ENCODE measurements at places on chromosomes 5 and 9.
A peak's percentile ranks its signal among the peaks of the same experiment; 100 is the strongest.

DNA sequence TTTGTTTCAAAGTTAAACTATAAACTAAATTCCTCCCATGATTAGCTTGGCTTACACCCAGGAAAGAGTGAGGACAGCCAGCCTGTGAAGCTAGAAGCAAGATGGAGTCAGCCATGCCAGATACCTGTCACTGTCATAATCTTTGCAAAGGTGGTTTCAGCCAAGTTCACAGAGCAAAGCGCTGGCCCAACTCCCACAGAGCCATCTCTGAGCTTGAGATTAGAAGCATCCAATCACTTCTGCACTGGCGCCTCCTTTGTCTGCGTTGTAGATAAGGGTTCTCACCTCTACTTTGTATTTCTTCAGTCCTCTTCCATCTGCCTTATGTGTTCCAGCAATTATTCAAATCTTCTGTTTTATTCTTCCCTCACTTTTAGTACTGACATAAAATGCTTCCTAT lies 119.4 kb upstream of the ACO1 start:
- DNase-seq = no peak

DNA sequence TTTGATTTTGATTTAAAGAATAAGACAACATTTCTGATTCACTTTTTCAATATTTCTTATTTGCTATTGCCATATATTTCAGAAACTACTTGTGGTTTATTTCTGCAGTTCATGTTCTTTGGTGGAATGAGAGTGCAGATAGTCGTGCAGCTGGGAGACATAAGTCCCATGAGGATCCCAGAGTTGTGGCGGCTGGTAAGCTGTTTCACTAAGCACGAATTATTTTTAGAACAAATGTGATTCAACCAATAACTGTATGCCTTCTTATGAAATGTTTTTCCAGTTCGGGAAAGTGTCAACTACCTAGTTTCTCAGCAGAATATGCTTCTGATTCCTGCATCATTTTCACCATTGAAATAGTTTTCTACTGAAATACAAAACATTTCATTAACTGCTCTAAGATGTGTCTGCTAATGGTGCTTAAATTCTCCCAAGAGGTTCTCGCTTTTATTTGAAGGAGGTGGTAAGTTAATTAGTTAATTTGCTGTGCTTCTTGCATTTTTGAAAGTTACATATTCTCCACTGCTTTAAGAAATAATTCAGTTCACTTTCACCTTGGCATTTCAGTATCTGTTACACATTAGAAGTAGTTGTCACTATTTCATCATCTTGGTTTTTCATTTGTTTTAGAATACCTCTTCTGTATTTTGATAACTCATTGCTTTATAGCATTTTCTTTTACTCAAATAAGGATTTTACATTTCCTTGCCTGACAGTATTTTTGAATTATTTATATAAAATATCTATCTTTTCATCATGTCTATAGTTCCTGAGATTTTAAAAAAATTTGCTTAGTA lies 9.0 kb downstream of the NIPSNAP3B start:
- DNase-seq = no peak

GRCh38 chr9:11144746-11145145 lies 531.9 kb upstream of the PTPRD start:
- DNase-seq = no peak

- DNase-seq = peak; percentile 13
These were observed 84.4 kb upstream of the RARS1 start for GRCh38 chr5:168401880-168402279.

DNA sequence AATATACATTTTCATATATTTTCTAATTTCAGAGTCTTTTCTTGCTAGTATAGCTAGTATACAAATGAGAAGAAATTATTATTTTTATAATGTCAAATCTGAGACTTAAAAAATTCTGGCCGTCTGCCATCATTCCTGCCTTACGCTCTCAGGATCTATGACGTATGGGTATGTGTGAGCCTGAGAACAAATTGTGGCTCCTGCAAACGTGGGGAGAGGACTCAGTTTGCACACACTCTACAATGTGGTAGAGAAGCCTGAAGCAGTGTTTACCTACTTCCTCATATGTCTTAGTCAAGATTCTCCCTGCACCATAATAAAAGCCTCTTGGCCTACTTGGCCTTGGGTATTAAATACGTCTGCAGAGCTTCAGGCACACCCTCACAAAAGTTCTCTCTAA lies 825.4 kb downstream of the SEMA5A start:
- DNase-seq = no peak

DNA sequence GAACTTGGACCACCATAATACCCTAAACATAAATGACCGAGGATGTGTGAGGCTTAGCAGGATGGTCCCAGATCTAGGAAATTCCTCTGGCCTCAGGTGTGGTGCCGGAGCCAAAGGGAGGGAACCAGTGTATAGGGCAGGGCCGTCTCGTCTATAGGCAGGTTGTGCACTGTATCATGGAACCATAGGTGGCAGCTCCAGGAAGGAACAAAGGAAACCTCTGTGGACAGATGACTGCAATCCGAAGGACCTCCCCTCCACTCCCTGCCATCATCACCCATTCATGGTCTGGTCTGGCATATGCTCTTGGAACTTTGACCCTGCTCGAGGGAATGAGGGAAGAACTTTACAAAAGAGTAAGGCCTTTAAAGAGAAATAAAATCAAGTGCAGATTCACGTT lies 2.9 kb upstream of the MACIR start:
- DNase-seq = no peak

- no peak for DNase-seq
These were observed 437.7 kb downstream of the SEMA5A start for GRCh38 chr5:9108162-9108561.

DNA sequence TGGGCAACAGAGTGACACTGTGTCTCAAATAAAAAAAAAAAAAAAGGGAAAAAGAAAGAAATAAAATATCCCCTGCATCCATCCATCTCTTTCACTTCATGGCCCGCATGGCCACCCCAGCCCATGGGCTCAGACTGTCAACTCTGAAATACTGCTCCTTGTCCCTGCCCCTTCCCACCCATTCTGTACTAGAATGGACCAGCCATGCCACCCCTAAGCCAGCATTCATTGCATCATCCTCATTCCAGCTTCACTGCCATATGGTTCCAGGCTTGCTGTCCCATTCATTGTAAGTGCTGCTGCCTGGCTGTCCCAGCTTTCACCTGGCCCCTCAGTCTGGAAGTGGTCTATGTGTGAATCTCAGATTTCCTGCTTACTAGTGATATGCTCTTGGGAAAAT lies 46.2 kb downstream of the SPRY4 start:
- DNase-seq = no peak

GRCh38 chr9:123377211-123377971 lies 21.4 kb downstream of the CRB2 start:
- DNase-seq = no peak

GRCh38 chr9:529731-530130 lies 311.8 kb upstream of the DMRT1 start:
- DNase-seq = no peak

- DNase-seq = no peak
These were observed 251.4 kb upstream of the TRIM32 start for GRCh38 chr9:116435706-116436105.

DNA sequence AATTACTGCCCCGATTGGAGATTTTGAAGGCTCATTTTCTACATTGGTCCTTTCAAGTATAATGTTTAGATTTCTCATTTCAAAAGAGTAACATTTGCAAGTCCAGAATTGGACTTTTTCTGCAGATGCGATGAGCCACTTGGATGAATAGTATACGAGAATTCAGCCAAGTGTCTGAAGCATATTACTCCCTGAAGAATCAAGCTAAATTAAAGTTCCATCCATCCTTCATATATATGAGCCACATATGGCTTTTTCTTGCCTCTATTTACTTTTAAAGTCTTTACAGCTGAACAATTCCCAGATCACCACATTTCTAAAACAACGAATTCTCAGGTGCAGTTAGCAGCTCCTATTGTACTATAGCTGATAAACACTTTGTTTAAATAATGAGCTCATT lies 288.7 kb downstream of the CEMIP2 start:
- DNase-seq = no peak

- no peak for DNase-seq
These were observed 325.2 kb downstream of the CETN3 start for GRCh38 chr5:90084342-90084741.

DNA sequence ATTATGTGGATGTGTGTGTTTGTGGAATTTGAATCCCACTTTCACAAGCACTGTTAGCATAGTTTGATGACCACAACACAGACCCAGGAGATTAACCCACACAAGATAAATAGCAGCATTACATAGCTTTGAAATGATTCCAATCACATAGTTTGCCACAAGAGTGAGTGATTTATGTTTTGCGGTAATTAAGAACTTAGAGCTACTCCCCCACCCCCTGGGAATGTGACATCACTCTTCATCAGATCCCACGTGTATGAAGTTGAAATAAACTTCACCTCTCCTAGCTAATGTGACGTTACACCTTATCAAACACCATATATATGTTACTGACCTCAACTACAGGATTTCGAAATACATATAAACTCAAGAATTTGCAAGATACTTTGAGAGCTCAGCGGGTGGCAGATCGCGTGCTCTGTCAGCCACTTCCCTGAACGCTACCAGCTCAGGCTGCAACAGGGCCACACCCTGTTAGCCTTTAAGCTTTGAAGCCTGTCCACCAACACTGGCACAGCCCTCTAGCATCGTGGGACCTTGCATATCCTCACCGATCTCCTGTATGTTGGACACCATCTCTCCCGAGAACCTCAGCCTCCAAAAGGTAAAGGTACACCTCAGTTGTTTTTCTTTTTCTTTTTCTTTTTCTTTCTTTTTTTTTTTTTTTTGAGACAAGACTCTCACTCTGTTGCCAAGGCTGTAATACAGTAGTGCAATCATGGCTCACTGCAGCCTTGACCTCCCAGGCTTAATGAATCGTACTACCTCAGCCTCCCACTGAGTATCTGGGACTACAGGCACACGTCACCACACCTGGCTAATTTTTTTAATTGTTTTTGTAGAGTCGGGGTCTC lies 1.7 kb upstream of the AGTPBP1 start:
- no peak for DNase-seq

GRCh38 chr5:32501071-32502002 lies 56.8 kb upstream of the ZFR start:
- DNase-seq = no peak

DNA sequence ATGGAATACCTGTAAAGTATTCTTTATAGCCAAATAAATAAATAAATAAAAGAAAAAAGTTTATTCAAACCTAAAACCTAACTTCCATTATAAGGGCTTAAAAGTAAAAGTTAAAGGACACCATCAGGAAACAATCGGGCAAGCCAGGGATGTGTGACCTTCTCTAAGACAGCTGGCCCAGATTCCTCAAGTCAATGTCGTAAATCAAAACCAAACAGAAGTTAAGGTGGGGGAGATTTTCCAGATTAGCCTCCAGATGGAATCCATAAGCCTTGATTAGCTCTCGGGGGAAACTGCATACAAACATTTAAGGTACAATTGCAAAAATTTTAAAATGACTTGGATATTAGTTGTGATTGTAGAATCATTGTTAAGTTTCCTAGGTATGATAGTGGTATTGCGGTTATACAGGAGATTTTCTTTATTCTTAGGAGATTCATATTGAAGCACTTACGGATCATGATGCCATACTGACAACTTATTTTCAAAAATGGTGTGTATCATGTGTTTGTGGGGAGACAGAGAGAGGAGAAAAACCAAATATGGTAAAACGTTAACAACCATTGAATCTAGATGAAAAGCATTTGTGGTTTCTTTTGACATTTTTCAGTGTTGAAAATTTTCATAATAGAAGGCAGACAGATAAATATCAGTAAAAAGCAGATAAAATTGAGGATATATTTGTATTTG lies 21.5 kb upstream of the MGAT1 start:
- DNase-seq = no peak

DNA sequence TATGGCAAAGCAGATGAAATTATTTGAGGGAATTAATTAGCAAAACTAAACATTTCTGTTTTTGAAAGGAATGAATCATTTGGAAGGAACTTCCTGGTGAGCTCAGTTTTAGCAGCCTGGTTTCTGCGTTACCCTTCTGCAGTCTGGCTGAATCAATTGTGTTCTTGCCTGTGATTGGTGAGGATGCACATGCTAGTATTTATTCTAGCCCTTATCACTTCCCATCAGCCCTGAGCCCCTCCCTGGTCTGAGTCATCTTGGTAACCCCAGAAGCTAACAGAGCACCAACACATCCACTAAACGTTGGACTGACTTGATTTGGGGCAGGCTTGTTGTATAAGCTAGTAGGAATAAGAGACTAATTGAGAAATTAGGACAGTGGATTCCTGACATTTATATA lies 6.6 kb downstream of the TJP2 start:
- no peak for DNase-seq

DNA sequence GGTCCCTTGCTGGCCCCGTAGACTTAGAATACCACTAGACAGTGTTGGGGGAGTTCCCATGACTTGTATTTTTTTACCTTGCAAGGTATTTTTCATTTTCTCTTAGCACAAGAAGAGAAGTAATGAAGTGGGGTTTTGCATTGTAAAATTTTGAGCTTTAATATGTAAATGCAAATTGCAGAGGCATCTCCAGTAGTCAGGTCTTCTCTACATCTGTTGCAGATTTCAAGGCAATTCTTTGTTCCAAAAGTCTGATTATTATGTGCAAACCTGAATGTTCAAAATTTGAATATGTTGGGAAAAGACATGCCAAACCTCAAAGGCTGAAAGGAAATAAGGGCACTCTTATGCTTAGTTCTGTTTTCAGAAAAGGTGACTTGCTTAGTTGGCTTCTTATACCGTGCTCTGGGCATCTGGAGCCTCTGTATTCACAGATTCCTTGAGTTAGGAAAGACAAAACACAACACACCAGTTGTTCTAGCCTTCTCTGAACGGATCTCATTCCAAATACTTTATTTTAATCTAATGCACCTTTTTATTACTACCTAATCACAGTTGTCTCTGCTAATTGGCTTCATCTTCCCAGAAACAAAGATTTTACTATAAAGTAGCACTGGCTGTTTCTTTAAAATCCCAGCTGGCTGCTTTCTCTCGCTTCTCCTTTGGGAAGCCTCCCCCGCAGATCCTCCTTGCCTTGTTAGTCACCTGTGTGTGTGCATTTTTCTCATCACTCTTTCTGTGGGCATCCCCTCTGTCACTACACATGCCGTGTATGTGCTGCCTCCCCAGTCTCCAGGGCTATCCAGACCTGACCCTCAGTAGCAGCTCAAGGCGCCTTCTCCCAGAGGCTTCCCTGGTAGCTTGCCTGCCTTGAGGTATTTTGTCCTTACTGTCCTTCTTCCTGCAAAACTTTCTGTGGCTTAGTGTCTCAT lies 138.2 kb downstream of the TLE4 start:
- no peak for DNase-seq

All from right renal cortex interstitium (tissue), 3 donors.